ENCODE measurements at places on chromosomes 3 and 15. TPM values are rescaled to one million over a fixed set of nuclear protein-coding genes. Genes with fewer than 3 reads are reported as not detected.

The SENP7 gene
- total RNA-seq, result 7.8 TPM

The CMTM8 gene
- 4.6 TPM for total RNA-seq

The CHRD gene
- 0.42 TPM for total RNA-seq

The FGF12 gene
- total RNA-seq, result 6.6 TPM

The PIK3CB gene
- total RNA-seq, result 21.9 TPM

The RTP1 gene
- total RNA-seq, result not detected

DNA sequence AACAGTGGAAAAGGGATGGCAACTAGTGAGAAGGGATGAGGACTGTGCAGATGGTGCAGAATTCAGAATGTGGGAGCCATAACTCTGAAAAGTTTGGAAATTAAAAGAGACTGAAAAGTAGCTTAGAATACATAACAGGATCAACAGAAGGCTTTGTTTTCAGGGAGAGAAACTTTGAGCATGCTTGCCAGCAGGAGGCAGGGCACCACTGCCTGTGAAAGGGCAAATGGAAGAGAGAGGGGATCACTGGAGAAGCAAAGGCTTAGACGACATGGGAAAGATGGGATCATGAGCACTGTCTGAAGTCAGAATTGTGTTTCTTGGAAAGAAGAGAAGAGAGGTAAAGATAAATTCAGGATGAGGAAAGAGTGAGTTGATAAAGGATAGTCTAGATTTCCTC is 99.6 kb downstream of the ABI3BP start:
- DNase-seq, result peak; percentile 44

DNA sequence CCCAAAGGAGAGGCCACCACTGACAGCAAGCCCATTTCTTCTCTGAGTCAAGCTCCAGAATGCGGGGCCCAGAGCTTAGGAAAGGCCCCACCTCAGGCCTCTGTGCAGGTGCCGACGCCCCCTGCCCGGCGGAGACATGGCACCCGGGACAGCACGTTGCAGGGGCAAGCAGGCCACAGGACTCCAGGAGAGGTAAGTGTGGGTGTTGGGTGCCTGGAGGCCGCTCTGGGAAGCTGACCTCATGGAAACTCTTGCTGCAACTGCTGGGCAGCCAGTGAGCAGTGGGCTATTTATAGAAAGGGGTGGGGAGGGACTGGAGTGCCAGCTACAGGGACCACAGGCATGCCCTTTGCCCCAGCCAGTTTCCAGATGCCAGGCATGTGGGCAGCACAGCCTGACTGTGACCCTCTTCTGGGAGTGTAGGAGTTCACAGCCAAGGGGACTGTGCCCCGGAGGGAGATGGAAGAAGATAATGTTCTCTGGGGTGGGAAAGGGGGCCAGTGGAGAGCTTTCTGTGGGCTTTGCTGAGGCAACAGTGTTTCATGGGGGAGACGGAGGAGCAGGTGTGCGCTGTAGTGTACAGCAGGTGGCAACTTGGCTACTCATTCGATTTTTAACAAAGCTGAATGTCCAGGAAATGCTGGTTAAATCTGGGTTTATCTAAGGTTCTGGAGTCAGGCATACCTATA is 23.7 kb downstream of the ALPK3 start:
- peak; percentile 88 for DNase-seq

GRCh38 chr3:83011481-83011880 is 1250.0 kb upstream of the GBE1 start:
- peak; percentile 5 for DNase-seq

- no peak for DNase-seq
Observed at GRCh38 chr3:143974271-143975238, 2.9 kb downstream of the DIPK2A start.

GRCh38 chr3:102163039-102163817 is 271.6 kb upstream of the ZPLD1 start:
- peak; percentile 98 for DNase-seq

Measured in M059J (cell line).